Glutamatergic neuron (in vitro differentiated cells): ENCODE measurements at places on chromosomes 3 and 15. TPM values are rescaled to one million over a fixed set of nuclear protein-coding genes. Genes with fewer than 3 reads are reported as not detected.
A peak's percentile ranks its signal among the peaks of the same experiment; 100 is the strongest.

Gene POPDC2
- 1.4 TPM for total RNA-seq

Gene WDR48
- total RNA-seq, result 64.3 TPM

Gene IVD
- total RNA-seq, result 44.3 TPM

- H3K4me3 ChIP-seq, result no peak overlapping the region
- peak overlapping the region; percentile 17 for H3K27ac ChIP-seq
- H3K27me3 ChIP-seq, result peaks cover 6% of the 10 kb centered on the region
- H3K36me3 ChIP-seq, result peaks cover 6% of the 10 kb centered on the region
These were observed 126.8 kb upstream of the PFN2 start for GRCh38 chr3:150097588-150097890.

DNA sequence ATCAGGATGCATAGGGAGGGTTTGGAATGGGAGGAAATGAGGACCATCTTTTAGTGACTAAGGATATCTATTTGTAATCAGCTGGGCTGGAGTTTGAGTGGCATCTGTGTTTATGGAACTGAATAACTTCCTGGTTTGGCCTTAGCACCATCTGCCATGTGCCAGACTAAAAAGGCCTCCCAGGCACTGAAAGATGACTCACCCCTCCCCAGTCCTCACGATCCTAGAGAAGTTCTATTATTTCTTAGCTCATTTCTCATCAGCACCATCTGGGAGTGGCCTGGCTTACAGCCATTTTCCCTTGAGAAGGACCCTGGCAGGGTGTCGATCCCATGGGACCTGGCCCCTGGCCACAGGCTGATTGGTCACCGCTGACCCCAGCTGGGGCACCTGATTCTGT is 23.9 kb upstream of the CTXND1 start:
- H3K27me3 ChIP-seq, result peaks cover 14% of the 10 kb centered on the region
- no peak for DNase-seq
- peaks cover 31% of the 10 kb centered on the region for H3K4me1 ChIP-seq
- H3K27ac ChIP-seq, result no peak overlapping the region
- H3K4me3 ChIP-seq, result no peak overlapping the region

GRCh38 chr3:197337656-197338055 is 39.2 kb upstream of the DLG1 start:
- H3K36me3 ChIP-seq, result no peaks in the 10 kb centered on the region
- peaks cover 34% of the 10 kb centered on the region for H3K4me1 ChIP-seq
- no peak overlapping the region for H3K27ac ChIP-seq
- DNase-seq, result no peak
- peaks cover 3% of the 10 kb centered on the region for H3K27me3 ChIP-seq

DNA sequence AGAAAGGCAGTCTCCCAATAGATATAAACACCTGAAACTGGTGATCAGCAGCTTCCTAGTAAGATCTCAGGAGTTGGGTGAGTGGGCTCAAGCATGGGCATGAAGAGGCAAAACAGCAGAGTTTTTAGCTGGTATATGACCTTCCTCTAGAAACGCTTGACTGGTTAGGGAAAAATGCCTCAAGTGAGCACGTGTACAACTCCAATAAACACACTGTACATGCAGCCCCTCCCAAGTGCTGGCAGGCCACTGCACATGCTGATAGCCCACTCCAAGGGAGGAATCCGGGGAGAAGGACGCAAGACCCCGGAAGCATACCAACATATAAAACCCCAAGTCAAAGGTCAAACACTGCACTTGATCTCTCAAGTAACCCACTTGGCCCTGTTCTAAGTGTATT is 143.0 kb downstream of the FMN1 start:
- H3K36me3 ChIP-seq, result peaks cover 12% of the 10 kb centered on the region
- H3K4me1 ChIP-seq, result no peaks in the 10 kb centered on the region
- H3K27me3 ChIP-seq, result no peaks in the 10 kb centered on the region
- H3K4me3 ChIP-seq, result no peak overlapping the region
- no peak for DNase-seq

- no peak for DNase-seq
- H3K27ac ChIP-seq, result no peak overlapping the region
- peaks cover 4% of the 10 kb centered on the region for H3K27me3 ChIP-seq
- peaks cover 2% of the 10 kb centered on the region for H3K4me1 ChIP-seq
- peaks cover 4% of the 10 kb centered on the region for H3K36me3 ChIP-seq
- H3K4me3 ChIP-seq, result no peak overlapping the region
These were observed 107.0 kb downstream of the ETFA start for GRCh38 chr15:76204109-76204845.

Gene BCL2A1
- total RNA-seq, result not detected

DNA sequence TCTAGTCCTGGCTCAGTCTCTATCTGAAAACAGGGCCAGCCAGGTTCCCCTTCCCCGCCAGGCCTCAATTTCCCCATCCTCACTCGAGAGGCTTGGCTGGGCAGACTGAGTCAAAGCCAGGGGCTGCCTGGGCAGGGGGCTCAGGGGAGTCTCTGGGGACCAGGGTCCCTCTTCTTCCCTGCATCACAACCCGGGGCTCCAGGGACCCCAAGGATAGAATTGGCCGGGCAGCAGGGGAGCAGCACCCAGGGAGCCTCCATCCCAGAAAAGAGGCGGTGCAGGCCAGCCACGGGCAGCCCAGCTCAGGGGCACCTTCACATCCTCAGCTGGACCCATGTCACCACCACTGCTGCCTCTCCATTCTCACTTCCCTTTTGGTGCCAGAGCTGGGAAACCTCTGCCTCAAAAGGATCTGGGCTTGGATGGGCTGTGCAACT is 13.3 kb upstream of the PLXND1 start:
- H3K36me3 ChIP-seq, result no peaks in the 10 kb centered on the region
- no peak for DNase-seq
- H3K27me3 ChIP-seq, result peaks cover 5% of the 10 kb centered on the region
- H3K4me3 ChIP-seq, result no peak overlapping the region

DNA sequence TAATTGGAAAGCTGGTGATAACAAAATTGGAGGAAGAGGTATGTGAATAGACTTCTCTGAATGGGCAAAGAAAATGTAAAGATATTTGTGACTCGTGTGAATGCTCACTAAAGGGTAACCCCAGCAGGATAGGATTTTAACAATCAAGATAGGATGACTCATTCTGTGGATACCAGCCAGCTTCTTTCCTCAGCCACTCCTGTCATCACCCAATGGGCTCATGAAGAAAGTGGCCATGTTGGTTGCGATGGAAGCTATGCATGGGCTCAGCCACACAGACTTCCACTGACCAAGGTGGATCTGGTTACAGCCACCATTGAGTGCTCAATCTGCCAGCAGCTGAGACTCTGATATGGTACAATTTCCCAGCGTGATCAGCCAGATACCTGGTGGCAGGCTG is 40.9 kb downstream of the STRIT1 start:
- DNase-seq, result no peak
- no peaks in the 10 kb centered on the region for H3K36me3 ChIP-seq
- H3K27me3 ChIP-seq, result no peaks in the 10 kb centered on the region
- no peak overlapping the region for H3K4me3 ChIP-seq

- peaks cover 11% of the 10 kb centered on the region for H3K4me1 ChIP-seq
- DNase-seq, result no peak
- H3K27me3 ChIP-seq, result peaks cover 2% of the 10 kb centered on the region
These were observed 98.1 kb upstream of the CLSTN2 start for GRCh38 chr3:139836698-139837464.

Gene CIB2
- total RNA-seq, result 131 TPM

GRCh38 chr3:51719410-51720025 is 12.7 kb downstream of the GRM2 start:
- peaks cover 41% of the 10 kb centered on the region for H3K4me1 ChIP-seq
- no peak for DNase-seq
- H3K27ac ChIP-seq, result peak overlapping the region; percentile 99
- H3K36me3 ChIP-seq, result peaks cover 15% of the 10 kb centered on the region
- no peak overlapping the region for H3K4me3 ChIP-seq
- H3K27me3 ChIP-seq, result peaks cover 15% of the 10 kb centered on the region

GRCh38 chr3:44013967-44014366 is 227.7 kb upstream of the TOPAZ1 start:
- DNase-seq, result no peak
- peaks cover 5% of the 10 kb centered on the region for H3K4me1 ChIP-seq
- no peak overlapping the region for H3K27ac ChIP-seq
- no peaks in the 10 kb centered on the region for H3K36me3 ChIP-seq

DNA sequence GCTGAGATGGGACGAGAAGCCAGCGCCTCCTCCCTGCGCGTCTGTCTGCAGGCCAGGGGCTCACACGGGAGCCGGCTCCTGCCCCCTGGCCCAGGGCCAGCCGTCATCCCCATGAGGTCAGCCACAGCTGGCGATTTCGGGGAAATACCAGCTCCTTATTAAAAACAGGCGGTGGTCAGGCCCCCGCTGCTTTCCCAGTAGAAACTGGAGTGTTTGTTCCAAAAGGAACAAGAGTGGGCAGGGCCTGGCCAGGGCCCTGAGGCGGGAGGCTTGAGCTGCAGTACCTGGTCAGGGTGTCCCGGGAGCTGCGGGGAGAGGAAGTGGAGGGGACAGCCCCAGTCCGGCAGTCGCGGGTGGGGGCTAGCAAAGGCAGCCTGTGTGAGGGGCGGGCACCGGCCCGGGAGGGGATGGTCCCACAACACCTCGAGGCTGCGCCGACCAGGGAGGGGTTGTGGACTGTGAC is 17.8 kb downstream of the MYL3 start:
- no peak overlapping the region for H3K27ac ChIP-seq
- peaks cover 4% of the 10 kb centered on the region for H3K36me3 ChIP-seq
- H3K27me3 ChIP-seq, result peaks cover 2% of the 10 kb centered on the region
- H3K4me3 ChIP-seq, result peak overlapping the region; percentile 52
- no peaks in the 10 kb centered on the region for H3K4me1 ChIP-seq

- peaks cover 4% of the 10 kb centered on the region for H3K36me3 ChIP-seq
- no peaks in the 10 kb centered on the region for H3K4me1 ChIP-seq
- H3K4me3 ChIP-seq, result no peak overlapping the region
- DNase-seq, result no peak
- no peak overlapping the region for H3K27ac ChIP-seq
- H3K27me3 ChIP-seq, result no peaks in the 10 kb centered on the region
These were observed 8.0 kb downstream of the TLR9 start for GRCh38 chr3:52217409-52217805.

DNA sequence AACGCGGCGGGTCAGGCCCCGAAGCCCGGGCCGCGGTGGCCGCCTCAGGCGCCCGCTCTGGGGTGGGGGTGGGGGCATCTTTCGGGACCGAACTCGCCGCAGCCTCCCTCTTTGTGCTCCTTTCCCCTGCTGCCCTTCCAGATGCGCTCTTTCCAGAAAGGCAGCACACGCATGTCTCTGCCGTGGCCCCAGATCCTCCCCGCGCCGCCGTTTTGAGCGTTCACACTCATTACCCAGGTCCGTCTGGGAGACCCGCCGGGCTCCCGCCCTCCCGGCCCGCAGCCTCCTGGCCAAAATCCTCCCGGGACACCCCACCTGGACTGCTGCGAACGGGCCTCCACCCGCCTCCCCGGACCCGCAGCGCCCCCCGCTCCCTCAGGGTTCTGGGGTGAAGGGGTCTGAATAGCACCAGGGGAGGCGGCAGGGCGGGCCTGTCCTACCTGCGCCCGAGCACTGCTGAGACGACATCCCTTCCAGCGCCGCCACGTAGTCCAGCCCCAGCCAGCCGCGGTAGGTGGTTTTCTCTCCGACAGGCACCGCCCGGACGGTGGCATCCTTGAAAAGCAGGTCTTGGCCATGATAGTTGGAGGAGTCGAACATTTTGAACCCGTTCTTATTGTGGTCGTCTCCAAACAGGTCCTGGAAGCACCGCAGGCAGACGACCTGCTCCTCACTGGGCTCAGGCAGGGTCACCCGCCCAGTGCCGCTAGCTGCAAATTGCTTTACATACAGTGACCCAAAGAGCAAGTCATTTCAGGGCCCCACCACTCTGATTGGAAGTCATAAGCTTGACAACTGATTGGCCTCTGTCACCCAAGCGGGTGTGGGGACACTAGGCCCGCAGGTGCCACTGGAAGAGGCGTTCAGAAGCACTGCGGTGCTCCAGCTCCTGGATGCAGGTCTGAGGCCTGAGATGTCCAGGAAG is 25.9 kb downstream of the MELTF start:
- DNase-seq, result no peak
- peaks cover 18% of the 10 kb centered on the region for H3K27me3 ChIP-seq
- H3K4me1 ChIP-seq, result no peaks in the 10 kb centered on the region

Gene GABRB3
- total RNA-seq, result 287 TPM

Gene SSUH2
- 0.66 TPM for total RNA-seq

GRCh38 chr3:144586382-144586781 is 614.8 kb downstream of the DIPK2A start:
- no peak for DNase-seq
- no peaks in the 10 kb centered on the region for H3K36me3 ChIP-seq
- H3K27ac ChIP-seq, result no peak overlapping the region
- no peaks in the 10 kb centered on the region for H3K27me3 ChIP-seq
- no peak overlapping the region for H3K4me3 ChIP-seq

Gene CA12
- not detected for total RNA-seq

DNA sequence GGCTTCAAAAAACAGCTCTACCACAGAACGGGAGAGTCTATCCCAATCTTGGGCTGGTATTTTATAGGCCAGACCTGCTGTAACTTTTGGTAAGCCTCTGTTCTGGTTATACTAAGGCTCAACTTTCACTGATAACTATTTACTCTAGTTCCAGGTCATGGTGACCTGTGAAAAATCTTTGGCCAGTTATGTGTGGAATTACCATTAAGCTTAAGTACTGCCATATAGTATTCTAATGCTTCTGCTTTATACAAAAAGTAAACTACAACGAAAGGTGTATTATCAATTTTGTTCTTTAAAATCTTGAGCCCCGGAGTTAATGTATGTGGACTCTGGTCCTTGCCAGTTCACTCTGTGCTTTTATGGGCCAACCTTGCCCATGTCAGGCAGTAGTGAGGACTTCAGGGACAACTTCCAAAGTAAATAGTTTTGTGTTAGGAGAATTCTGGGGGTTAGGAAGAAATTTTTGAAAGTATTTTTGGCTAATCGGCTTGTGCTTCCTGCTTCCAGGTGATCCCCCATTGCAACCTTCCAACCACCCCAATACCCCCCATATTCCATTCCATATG is 6.4 kb downstream of the SIAH2 start:
- no peak overlapping the region for H3K27ac ChIP-seq
- H3K4me3 ChIP-seq, result no peak overlapping the region
- H3K4me1 ChIP-seq, result peaks cover 8% of the 10 kb centered on the region
- no peaks in the 10 kb centered on the region for H3K36me3 ChIP-seq
- peaks cover 4% of the 10 kb centered on the region for H3K27me3 ChIP-seq
- no peak for DNase-seq

Gene HIGD2B
- total RNA-seq, result not detected
